ENCODE measurements at places on chromosomes 5 and 9.

DNA sequence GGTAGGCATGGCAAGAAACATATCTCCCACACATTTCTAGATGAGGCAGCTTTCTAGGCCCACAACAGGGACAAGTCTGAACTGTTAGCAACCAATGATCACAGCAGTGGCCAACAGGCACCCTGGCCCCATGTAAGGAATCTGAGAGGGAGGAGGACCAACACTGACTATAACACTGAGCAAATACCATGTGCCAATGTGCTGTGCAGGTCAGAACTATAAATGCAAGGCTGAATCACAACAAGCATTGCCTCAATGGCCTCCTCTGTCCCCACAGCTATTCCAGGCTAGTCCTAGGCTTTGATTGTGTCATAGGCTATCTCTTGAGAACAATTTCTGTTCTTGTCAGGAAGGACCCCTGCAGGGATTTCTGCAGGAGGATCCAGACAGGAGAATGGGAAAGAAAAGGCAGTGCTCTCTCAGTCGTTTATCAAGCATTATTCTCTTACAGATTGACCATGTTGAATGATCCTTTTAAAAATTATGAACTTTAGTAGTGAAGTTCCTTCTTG is 221.2 kb downstream of the TLE1 start:
- no peak for DNase-seq

DNA sequence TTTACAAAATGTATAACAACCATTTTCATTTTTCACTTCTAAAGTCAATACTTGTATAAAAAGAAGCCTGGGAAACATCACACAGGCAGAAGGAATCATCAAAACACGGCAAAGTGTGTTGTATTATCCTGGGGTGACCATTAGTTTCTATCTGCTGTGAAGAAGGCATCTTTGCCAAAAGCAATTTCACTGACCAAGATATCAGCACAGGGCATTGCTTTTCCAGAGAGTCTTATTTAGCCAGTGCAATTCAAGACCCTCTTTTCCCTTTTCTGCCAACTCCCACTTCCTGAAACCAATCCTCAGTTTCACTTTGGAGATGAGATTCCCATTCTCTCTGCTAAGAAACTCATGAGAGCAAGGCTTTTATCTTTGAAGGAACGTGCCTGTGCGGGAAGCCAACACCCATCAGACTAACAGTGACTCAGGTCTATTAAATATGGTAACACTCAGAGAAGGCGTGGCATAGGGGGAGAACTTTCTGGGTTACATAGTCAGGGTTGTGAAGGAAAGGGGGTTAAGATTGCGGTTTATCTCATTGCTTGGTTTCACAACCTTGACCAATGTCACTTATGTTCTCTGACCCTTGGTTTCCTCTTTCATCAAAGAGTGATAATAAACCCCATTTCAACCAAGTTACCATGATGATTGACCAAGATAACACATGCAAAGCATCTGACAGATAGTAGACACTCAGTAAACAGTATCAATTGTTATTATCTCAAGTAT is 666.9 kb upstream of the KLF4 start:
- no peak for DNase-seq

- no peak for DNase-seq
Measured at GRCh38 chr9:20512106-20512505, 110.2 kb downstream of the MLLT3 start.

DNA sequence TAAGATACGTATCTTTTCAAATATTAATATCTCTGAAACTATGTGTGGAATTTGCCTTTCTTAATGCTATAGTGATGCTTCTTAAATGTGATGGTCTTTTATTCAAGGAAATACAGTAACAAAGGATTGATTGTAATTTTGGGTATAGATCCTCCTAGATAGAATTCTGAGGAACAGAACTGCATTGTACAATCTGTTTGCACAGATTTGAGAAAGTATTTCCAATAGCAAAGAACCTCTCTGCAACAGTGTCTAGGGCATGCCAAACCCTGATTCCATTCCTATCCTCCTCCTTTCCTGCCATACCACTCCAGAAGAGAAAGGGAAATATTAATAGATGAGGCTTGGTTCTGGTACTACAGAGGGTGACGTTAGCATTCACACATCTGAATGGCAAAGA is 10.4 kb downstream of the SMIM15 start:
- no peak for DNase-seq

DNA sequence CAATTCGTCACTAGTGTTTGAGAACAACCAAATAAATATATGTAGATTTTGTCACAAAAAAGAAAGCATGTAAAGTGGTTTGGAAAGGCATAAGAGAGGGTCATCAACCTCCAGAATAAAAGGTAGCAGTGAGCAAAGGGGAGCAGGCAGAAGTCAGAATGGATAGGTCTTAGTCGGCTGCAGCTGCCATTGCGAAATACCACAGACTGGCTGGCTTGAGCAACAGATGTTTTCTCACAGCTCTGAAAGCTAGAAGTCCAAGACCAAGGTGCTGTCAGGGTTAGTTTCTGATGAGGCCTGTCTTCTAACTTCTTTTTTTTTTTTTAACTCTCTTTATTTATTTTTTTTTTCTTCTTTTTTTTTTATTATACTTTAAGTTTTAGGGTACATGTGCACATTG is 208.1 kb upstream of the PIK3R1 start:
- no peak for DNase-seq

- DNase-seq, result no peak
Measured at GRCh38 chr5:90902651-90903386, 344.2 kb downstream of the ADGRV1 start.

DNA sequence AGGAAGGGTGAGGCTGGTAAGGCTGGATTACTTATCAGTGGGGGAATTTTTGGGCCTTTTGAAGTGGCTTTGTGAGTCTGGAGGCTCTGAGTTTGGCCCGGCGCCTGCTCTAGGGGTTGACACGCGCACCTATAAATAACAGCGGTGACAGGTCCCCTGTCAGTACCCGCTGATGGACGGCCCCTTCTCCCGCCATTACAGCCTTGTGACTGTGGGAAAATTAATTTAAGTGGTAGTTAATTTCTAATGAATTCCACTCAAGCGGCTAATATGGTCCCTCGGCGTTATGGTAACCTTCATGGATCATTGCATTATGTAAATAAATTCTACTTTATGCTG is 16.5 kb downstream of the MRPL36 start:
- no peak for DNase-seq

DNA sequence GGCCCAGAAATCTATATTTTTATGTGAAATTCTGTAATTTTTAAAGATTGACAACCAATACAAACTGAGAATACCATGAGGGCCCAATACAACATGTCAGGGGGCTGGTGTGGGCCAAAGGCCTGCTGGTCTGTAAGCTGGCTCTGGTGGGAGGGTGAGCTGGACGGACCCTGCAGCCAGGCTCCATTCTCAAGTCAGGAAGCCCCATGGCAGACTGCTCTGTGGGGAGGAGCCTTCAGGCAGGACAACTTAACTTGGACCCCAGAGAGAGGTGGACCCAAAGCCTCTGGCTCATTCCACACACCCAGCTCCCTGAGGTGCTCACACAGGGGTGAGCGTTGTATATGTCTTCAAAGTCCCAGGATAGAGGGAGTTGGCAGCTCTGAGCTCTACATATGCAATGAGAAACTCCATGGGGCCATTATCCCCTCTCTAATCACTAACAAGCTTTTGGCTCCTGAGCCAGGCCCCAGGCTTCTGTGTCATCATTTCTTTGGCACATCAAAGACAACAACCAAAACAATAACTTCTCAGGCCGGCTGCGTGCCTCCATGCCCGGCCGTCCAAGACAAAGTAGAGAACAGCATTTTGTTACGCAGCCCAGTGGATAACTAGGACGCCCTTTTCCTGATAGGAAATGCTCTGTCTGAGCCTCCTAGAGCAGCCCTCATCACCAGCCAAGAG is 6.4 kb downstream of the SEPTIN8 start:
- DNase-seq, result no peak

DNA sequence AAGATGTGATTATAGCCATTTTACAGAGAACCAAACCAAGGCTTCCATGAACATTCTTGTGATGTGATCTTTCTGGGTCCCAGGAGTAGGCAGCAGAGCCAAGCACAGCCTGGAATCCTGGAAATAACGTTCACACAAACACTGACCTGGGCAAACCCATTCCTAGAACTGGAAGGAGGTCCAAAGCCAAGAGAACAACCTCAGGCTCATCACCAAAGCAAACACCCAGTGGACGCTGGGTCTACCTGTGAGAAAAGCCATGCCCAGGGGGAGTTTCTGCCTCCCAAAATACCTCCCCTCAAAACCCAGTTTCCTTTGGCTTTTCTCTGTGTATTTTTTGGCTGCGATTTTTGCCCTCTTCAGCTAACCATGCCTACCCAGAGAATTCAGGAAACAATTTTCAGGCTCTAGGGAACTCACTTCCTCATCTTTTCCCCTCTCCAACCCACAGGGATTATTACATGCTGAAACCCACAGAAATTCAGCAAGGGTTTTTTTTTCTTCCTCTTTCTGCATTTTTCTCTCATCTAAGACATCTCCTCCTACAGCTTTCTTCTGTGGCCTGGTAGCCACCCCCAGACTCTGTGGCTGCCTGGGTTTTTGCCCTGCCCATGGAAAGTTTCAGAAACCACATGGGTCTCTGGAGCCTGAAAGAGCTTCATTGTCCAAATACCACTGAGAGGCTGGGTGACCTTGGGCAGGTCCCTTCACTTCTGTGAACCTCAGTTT is 75.0 kb downstream of the TNC start:
- DNase-seq, result no peak

GRCh38 chr5:138658676-138659075 is 83.5 kb upstream of the HSPA9 start:
- no peak for DNase-seq

DNA sequence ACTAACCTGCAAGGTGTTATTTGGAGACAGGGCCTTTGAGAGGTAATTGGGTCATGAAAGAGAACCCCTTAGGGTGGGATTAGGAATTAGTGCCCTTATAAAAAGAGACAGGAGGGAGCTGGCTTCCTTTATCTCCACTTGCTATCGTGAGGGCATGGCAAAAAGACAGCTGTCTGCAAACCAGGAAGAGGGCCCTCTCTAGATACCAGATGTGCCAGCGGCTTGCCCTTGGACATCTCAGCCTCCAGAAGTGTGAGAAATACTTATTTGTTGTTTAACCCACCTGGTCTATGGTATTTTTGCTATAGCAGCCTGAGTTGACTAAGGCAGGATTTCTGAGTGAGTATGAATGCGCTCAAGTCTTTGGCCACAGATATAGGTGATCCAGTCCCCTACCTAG is 978 bp upstream of the RGS14 start:
- no peak for DNase-seq

- DNase-seq, result no peak
Measured at GRCh38 chr9:38192731-38193265, 123.8 kb upstream of the SHB start.

- no peak for DNase-seq
Measured at GRCh38 chr5:31657315-31657979, 18.5 kb downstream of the PDZD2 start.

GRCh38 chr5:113117543-113118115 is 141.0 kb downstream of the DCP2 start:
- no peak for DNase-seq

- DNase-seq, result no peak
Measured at GRCh38 chr5:1004461-1005248, 3.9 kb upstream of the NKD2 start.

GRCh38 chr5:75756211-75756610 is 39.0 kb upstream of the POC5 start:
- DNase-seq, result no peak

- no peak for DNase-seq
Measured at GRCh38 chr5:96344678-96345577, 88.1 kb downstream of the PCSK1 start.

DNA sequence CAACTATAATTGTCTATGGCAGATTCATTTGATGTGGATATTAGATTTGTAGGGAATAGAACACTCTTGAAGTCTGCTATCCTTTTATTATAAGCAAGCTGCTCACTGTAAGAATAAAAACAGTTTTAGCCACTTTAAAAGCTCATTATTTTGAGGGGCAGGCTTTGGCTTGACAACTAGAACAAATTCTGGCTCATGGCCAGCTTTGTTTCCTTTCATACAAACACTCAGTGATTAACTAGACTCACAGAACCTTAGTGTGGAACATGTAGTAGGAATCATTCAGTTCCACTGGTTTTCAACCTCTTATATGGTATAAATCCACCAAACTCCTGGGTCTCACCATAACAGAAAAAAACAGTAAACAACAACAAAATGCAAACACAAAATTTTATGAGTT is 27.4 kb upstream of the CEP120 start:
- no peak for DNase-seq

DNA sequence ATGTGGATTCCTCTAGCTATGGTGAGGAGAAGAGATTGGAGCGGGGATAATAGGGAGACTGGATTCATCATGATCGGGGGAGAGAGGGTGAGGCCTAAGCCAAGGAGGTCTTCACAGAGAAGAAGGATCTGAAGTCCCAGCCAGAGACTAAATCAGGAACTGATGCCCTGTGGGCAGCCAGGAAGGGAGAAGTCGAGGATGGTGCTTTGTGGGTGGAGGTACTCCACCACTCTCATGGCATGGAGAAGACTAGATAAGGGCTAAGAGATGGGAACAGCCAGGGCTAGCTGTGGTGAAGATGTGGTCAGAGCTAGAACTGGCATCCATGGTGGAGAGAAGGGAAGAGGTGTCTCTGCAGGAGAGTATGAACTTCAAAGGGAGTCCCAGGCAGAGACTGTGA is 3.0 kb upstream of the RGS14 start:
- DNase-seq, result no peak

- DNase-seq, result no peak
Measured at GRCh38 chr5:170743876-170744212, 39.7 kb upstream of the GABRP start.

DNA sequence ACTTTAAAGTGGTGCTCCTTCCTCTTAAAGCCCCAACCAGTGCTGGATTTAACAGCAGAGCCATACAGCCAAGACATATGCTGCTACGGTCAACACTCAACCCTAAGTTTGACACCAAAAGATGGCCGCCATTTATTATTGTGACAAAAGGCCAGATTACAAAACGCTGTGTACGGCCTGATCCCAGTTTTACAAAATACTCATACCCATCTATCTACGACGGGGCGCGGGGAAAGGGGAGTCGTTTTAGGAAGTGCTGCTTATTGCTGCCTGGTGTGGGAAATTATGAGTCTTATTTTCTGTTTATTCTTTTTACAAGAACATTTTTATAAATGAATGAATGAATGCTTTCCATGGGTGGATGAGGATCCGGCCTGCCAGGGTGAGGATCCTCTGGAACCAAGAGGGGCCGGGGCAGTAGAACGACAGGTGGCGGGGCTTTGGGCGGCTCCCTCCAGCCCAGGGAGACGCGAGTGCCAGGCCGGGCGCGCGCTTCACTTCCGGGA is 457 bp upstream of the IDNK start:
- DNase-seq, result no peak

DNA sequence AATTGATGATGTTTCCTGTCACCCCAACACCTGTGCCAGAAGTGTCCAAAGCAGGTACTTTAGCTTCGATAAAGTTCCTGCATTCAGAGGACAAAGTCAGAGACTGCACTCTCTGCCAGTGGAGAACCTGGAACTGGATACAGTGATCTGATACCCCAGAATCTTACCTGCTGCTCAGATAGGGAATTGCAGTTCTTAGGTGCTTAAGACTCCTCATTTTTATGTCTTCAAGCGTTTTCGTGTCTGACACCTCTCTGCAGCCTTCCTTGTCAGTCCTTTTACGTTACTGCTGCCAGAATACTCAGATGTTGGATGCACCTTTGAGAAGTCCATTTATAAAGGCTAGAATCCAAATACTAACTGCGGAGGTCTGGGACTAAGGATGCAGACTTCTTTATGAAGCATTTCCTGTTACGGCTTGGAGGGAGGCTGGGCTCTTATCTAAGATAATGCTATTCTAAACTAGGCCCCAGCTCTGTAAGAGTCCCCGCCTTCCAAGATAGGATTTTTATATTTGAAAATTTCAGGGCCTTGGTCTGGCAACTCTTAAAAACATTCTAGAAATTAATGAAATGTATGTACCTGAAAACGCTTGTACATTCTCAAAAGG is 1.9 kb downstream of the ISOC1 start:
- no peak for DNase-seq

All from cortex of kidney (tissue), 1 donor.